ENCODE measurements at places on chromosomes 3 and 15. TPM values are rescaled to one million over a fixed set of nuclear protein-coding genes. Genes with fewer than 3 reads are reported as not detected.

Gene MAP2K5
- polyA plus RNA-seq = 18.6 TPM

Gene CELF6
- 2.0 TPM for polyA plus RNA-seq

Gene GABRR3
- not detected for polyA plus RNA-seq

Gene KIF23
- 29.4 TPM for polyA plus RNA-seq

Gene AP4E1
- polyA plus RNA-seq = 7.2 TPM

Gene RAD54L2
- 9.6 TPM for polyA plus RNA-seq

Gene ZNF654
- 11.5 TPM for polyA plus RNA-seq

Gene PRR20G
- not detected for polyA plus RNA-seq

Gene SEMA3G
- 15.2 TPM for polyA plus RNA-seq

Gene AGBL1
- polyA plus RNA-seq = 18.5 TPM

Gene C3orf22
- polyA plus RNA-seq = not detected

Gene CP
- 2.2 TPM for polyA plus RNA-seq

Gene SLC22A13
- 0.23 TPM for polyA plus RNA-seq

Gene RTP1
- not detected for polyA plus RNA-seq

Gene PCOLCE2
- 1.0 TPM for polyA plus RNA-seq

Gene ATP8B4
- polyA plus RNA-seq = 2.7 TPM

Gene GP9
- polyA plus RNA-seq = 0.26 TPM

Gene PIK3CA
- polyA plus RNA-seq = 25.4 TPM

Gene CCR3
- not detected for polyA plus RNA-seq

Gene SUSD5
- polyA plus RNA-seq = 1.7 TPM

Gene CHL1
- 1.8 TPM for polyA plus RNA-seq

Gene CLDN18
- polyA plus RNA-seq = 0.35 TPM

Gene MUSTN1
- 153 TPM for polyA plus RNA-seq

Gene ADAMTS9
- polyA plus RNA-seq = 81.2 TPM

Gene CACNA1D
- 3.1 TPM for polyA plus RNA-seq

Gene PPP1R2
- polyA plus RNA-seq = 37.3 TPM

Gene HDGFL3
- polyA plus RNA-seq = 44.3 TPM

Measured in muscle of back (tissue), 13 donors.